ENCODE measurements at places on chromosomes 12 and 14. TPM values are rescaled to one million over a fixed set of nuclear protein-coding genes. Genes with fewer than 3 reads are reported as not detected.

- no peak for DNase-seq
Measured at GRCh38 chr14:52095336-52095735, 26.5 kb upstream of the NID2 start.

GRCh38 chr14:89842837-89843236 is 111.7 kb downstream of the EFCAB11 start:
- no peak for DNase-seq

DNA sequence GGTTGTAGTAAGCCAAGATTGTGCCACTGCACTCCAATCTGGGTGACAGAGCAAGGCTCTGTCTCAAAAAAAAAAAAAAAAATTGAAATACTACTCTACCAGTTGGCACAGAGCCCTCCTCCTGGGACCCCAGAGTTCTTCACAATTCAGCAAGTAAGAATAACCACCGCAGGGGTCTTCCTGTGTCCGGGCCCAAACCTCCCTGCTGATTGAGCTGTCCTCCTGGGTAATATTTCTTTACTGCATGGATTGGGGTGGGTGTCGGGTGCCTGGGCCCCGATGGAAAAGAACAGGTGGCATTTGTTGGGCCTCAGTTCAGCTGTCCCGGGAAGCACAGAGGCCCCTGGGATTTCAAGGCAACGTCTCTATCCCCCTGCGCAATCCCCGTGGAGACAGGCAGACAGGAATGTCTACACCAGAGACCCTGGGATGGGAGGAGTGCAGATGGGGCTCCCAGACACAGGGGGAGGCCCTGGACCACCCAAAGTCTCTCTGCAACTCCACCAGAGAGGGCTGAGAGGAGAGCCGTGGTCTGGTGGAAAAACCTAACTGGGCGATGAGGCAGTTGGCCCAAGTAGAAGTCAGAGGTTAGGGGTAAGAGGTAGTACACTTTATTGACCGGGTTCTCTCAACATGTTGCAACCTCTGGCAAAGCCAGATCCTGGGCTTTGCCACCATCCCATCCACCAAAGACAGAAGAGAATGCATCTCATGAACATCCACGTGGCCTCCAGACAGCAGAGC is 32.7 kb upstream of the VPS37B start:
- no peak for DNase-seq

GRCh38 chr14:65234752-65235361 is 132.5 kb upstream of the MAX start:
- DNase-seq, result no peak

DNA sequence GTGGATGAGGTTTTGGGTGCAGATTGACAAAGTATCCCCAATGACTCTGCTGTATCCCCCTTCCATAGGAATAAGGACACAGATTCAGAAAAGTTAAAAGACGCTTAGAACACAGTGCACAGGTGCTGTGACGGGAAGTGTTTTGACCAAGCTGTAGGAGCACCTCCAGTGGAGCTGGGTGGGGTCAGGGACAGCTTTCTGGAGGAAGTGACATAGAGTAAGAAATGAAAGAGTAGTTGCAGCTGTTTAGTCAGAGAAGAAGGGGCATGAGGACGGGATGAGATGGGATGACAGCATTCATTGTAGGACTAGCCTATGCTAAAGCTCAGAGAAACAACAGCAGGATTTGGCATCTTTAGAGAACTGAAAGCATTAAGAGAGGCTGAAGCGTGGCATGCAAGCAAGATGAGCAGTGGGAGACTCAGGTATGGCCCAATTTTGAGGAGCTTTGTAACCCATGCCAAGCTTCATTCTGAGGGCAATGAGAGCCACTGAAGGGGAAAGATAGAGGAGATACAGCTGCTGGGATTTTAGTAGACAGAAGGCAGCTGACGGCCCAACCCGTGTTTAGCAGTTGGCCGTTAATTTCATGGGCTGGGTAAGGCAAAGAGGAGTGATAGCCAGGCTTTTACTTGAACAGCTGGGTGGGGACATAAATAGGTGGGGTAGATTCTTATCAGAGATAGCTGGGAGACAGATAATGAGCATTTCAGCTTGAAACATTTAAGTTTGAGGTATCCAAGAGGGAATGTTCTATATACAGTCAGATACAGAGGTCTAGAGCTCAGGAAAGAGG is 131.8 kb upstream of the KRAS start:
- no peak for DNase-seq

- no peak for DNase-seq
Measured at GRCh38 chr14:50599700-50600444, 39.9 kb downstream of the ATL1 start.

- no peak for DNase-seq
Measured at GRCh38 chr12:42135259-42135814, 9.3 kb downstream of the GXYLT1 start.

DNA sequence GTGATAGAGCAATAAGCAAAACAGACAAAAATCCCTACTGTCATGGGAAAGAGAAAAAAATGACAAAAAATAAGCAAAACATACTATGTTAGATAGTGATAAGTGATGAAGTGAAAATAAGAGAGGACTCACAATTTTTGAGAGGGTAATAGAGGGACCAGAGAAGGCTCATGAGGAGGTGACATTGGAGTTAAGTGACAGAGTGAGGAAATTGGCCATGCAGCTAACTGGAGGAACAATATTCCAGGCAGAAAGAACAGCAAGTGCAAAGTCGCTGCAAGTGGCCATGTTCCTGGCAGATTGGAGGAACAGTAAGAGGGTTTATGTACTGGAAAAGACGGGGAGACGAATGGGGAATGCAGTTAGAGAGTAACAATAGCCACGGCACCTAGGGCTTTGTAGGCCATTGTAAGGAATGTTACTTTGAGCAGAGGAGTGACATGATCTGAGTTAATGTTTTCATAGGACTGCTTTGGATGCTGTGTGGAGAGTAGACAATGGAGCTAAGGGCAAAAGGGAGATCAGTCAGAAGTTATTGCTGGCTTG is 1.4 kb upstream of the SAV1 start:
- no peak for DNase-seq

DNA sequence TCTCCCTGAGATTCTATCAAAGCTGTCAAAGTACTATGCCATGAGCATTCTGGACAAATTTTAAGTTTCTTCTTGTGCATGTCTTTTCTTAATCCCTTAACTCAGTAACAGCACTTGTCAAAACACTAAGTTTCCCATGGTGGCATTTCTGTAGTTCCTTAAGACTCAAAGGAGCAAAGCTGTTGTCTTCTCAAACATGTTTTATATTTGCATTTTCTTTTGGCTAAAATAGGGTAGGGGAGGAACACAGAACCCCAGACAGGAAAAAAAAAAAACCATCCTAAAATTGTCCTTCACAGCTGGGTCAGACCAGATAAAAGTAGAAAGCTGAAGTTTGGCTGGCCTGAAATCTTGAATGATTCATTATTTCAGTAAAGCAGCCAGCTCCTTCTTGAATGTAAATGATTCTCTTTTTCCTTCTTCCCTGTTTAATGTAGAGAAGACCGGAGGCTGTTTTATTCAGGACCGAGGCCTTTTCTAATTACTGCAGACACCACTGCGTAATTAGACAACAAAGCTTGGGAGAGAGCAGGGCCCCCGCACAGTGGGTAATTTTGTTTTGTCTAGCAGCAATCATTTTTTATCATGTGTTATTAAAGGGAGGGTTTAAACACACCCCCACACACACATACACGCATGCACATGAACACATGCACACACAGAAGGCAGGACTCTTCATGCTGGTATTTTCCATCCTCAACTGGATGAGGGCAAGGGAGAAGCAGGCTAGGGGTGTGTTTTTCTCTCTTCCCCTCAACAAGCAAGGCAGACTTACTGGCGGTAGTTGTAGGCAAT is 51.0 kb downstream of the PAH start:
- no peak for DNase-seq

- peak; percentile 46 for DNase-seq
Measured at GRCh38 chr14:102461490-102462338, 47.9 kb downstream of the ANKRD9 start.

DNA sequence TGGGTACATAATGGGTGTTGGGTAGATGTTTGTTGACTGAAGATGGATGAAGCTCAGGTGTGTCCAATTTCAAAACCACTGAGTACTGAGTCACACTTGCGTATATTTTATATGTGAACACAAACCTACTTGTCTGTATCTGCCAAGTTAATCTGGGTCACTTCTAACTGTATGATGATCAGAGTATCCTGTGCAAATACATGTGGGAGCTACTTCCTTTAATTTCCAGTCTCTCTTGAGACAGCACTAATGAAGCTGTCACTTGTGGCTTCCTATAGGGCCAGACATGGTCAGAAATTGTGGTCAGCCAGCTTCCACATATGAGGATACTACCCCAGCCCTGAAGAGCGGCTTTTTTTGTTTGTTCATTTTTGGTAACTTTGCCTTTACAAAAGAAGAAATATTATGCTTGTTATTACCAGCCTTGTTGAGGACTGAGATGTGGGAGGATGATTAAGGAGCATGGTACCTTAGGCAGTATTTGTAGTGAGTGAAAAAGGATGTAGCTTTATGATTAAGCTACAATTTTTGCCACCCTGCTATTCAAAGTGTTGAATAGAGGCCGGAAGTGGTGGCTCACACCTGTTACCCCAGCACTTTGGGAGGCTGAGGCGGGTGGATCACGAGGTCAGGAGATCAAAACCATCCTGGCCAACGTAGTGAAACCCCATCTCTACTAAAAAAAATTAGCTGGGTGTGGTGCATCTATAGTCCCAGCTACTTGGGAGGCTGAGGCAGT is 32.4 kb downstream of the PLXNC1 start:
- DNase-seq, result no peak

GRCh38 chr14:100283984-100284881 is 22.0 kb downstream of the SLC25A29 start:
- no peak for DNase-seq

GRCh38 chr12:11631288-11631687 is 18.2 kb upstream of the ETV6 start:
- DNase-seq, result no peak

The HOXC11 gene
- total RNA-seq, result not detected

The FOXJ2 gene
- total RNA-seq, result 21.1 TPM

The LHX5 gene
- total RNA-seq, result not detected

The CPNE6 gene
- not detected for total RNA-seq

The CD163L1 gene
- total RNA-seq, result 3.8 TPM

The TEDC1 gene
- total RNA-seq, result 14.3 TPM

The IAPP gene
- total RNA-seq, result not detected

The SYCP3 gene
- not detected for total RNA-seq

The PRPF40B gene
- total RNA-seq, result 12.5 TPM

The TEX52 gene
- not detected for total RNA-seq

The KRT82 gene
- total RNA-seq, result not detected

The AVPR1A gene
- 0.45 TPM for total RNA-seq

Measured in chondrocyte (in vitro differentiated cells).